Stromal cell of bone marrow (primary cell): ENCODE measurements at places on chromosomes 2 and 18.

GRCh38 chr2:237345891-237346640 lies 67.9 kb downstream of the COL6A3 start:
- no peak for DNase-seq

- no peak for DNase-seq
Measured at GRCh38 chr2:204480676-204481075, 64.6 kb upstream of the PARD3B start.

- no peak for DNase-seq
Measured at GRCh38 chr18:78168526-78168925, 811.1 kb upstream of the SALL3 start.

DNA sequence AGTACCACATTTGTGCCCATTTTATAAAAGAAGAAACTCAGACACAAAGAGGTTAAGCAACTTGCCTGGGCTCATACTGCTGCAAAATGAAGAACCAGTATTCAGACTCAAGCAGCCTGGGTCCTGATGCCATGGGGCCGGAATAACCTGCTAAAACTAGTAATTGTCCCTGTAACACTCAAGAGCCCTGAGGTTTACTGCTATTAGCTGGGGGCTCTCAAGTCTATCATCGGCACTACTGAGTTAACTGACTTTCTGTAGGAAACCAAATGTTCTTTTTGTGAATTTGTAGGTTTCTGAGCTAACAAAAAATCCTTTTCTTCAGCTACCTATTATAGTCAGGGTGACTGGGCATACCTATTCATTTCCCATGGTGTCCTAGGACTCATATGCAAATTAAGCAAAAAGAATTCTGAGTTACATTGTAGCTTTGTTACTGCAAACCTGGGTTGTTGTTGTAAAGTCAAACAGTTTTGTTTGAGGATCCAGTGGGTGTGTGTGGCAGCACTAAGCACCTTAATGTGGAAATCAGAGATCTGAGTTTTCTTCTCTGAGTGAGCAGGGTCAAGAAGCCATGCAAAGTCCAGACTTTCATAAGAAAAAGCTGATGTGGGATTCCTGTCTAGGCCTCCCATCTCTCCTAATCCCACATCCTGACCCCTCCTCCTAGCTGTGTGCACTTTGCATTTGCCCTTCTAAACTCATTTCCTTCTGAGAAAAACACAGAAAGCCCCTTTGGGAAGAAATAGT lies 72.4 kb upstream of the TNP1 start:
- DNase-seq: no peak

- DNase-seq: no peak
Measured at GRCh38 chr2:164697688-164698461, 76.6 kb upstream of the GRB14 start.

GRCh38 chr2:41972819-41973218 lies 75.0 kb upstream of the PKDCC start:
- no peak for DNase-seq

DNA sequence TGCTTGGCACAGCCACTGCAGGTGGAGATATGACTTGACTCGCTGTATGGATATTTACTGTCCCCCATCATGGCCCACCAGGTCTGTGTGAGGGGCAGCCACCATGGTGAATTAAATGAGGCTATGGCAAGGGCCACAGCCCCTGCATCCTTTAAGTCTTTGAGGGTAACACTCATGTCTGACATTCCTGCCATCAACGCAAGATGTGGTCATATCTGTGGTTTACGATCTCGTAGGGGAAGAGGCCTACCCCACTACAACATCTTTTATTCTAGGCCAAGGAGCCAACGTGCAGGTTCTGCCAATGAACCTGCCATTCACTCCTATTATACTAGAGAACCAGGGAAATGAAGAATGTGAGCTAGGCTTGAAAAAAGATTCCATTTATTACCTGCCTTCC lies 381.6 kb upstream of the ID2 start:
- no peak for DNase-seq

DNA sequence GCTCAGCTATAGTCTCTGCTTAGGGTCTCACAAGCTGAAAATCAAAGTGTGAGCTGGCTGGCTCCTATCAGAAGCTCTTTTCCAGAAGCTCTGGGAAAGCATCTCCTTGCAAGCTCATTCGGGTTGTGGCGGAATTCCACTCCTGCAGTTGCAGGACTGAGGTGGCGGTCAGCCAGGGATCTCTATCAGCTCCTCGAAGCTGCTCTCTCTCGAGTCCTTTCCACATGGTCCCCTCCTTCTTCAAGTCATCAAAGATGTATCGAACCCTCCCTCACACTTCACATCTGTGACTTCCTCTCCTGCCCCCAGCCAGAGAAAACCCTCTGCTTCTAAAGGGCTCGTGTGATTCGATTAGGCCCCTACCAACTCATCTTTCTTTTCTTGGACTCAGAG lies 141.7 kb downstream of the ZFP36L2 start:
- no peak for DNase-seq

DNA sequence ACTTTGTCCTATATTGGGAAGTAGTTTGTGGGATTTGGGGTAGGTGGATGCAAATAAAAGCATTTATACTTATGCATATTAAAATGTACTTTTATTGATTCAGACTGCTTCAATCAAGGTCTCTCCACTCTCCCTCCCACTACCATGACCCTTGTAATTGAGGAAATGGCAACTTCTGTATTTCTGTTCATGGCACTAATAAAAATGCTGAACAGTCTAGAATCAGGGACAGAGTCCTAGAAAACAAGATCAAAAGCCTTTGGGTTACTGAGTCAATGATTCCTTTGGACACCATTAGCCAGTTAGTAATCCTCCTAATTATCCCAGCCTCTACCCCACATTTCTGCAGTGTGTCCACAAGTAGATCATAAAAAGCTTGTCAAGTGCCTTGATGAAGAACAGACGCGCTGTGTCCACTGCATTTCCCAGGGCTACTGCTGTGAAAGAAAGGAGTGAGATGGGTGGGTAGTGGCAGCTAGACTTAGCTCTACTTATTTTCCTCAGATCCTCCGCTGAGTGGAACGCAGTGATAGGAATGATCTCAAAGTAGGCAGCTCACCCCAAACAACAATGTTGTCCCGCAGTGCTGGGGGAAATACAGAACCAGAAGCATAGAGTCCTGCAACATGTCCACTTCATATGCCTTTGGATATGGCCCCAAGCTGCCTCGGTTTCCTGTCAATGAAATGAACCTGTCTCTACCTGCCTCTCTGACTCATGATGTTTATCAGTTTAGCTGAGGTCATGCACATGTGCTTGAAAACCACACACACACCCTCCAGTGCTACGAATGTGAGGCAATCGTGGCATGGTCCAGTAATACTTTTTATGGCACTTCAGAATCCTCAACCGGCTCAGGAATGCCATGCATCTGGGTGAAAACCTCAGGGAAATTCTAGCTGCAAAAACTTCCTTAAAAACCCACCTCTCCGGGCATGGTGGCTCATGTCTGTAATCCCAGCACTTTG lies 115.5 kb downstream of the COL6A3 start:
- DNase-seq: no peak
